Naive B cell (primary cell): ENCODE measurements at places on chromosomes 7 and 10. TPM values are rescaled to one million over a fixed set of nuclear protein-coding genes. Genes with fewer than 3 reads are reported as not detected.
A peak's percentile ranks its signal among the peaks of the same experiment; 100 is the strongest.

DNA sequence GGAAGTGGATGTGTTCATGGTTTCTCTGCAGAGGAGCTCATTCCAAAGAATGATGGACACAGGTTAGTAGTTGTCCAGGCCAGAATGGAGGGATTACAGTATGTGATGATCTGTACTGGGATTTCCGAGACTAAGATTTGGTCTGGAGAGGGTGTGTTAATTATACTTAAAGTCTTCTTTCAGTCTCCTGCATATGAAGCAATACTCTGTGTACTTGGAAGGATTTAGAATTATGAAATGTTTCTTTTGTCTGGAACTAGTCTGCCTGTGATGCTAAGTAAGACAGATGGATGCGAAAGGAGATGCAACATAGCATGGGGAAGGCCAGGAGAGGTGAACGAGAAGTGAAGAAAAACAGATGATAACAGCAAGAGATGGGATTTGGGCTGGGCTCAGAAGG is 305.1 kb upstream of the LYZL1 start:
- H3K36me3 ChIP-seq, result no peaks in the 10 kb centered on the region
- no peak overlapping the region for H3K4me3 ChIP-seq

DNA sequence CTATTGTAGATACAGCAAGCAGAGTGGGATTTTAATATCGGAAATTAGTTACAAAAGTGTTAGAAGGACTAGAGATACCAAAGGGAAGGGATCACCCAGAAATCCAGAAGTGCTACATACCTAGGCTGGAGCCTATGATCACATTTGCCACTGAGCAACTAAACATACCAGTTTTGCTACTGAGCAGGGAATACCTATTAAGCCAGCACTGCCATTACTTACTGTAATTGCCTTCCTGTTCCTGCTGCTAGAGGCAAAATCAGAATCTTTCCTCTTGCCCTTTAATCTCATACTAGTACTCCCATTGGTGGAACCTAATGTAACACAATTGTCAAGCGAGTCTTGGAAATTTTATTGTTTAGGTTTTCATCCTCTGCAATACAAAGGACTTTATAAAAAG is 121.7 kb downstream of the ATRNL1 start:
- H3K36me3 ChIP-seq, result no peaks in the 10 kb centered on the region
- H3K4me1 ChIP-seq, result no peaks in the 10 kb centered on the region
- no peak overlapping the region for H3K27ac ChIP-seq

- H3K4me1 ChIP-seq, result no peaks in the 10 kb centered on the region
- H3K4me3 ChIP-seq, result no peak overlapping the region
- DNase-seq, result no peak
- peaks cover 1% of the 10 kb centered on the region for H3K36me3 ChIP-seq
Measured at GRCh38 chr7:70787286-70787685, 344.7 kb upstream of the GALNT17 start.

DNA sequence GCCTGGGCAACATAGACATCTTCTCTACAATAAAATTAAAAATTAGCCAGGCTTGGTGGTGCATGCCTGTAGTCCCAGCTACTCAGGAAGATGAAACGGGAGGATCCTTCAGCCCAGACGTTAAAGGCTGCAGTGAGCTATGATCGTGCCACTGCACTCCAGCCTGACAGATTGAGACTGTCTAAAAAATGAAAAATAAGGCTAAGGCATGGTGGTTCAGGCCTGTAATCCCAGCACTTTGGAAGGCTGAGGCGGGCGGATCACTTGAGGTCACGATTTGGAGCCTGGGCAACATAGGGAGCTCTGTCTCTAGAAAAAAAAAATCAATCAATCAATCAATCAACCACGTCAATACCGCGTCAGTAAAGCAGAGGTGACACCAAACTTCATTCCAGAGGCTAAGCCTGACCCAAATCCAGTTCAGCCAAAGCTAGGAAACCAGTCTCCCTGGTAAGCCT is 31.1 kb downstream of the MRPS24 start:
- H3K36me3 ChIP-seq, result no peaks in the 10 kb centered on the region
- H3K4me1 ChIP-seq, result peaks cover 6% of the 10 kb centered on the region
- DNase-seq, result no peak
- H3K27me3 ChIP-seq, result no peaks in the 10 kb centered on the region
- peak overlapping the region; percentile 32 for H3K27ac ChIP-seq
- no peak overlapping the region for H3K4me3 ChIP-seq

GRCh38 chr7:5507013-5507412 is 83.4 kb upstream of the TNRC18 start:
- no peaks in the 10 kb centered on the region for H3K27me3 ChIP-seq
- no peak for DNase-seq
- H3K36me3 ChIP-seq, result no peaks in the 10 kb centered on the region
- H3K27ac ChIP-seq, result no peak overlapping the region
- peaks cover 3% of the 10 kb centered on the region for H3K4me1 ChIP-seq

ITGB8 gene
- polyA plus RNA-seq, result not detected

SPDYE9 gene
- polyA plus RNA-seq, result not detected

TLX1 gene
- polyA plus RNA-seq, result not detected

SEMA3C gene
- polyA plus RNA-seq, result not detected

CABCOCO1 gene
- not detected for polyA plus RNA-seq

FFAR4 gene
- not detected for polyA plus RNA-seq

SOSTDC1 gene
- not detected for polyA plus RNA-seq

CDHR1 gene
- polyA plus RNA-seq, result not detected

KLF14 gene
- 0.12 TPM for polyA plus RNA-seq
